H9 (cell line): ENCODE measurements at places on chromosomes 7 and 10. TPM values are rescaled to one million over a fixed set of nuclear protein-coding genes. Genes with fewer than 3 reads are reported as not detected.
A peak's percentile ranks its signal among the peaks of the same experiment; 100 is the strongest.

CRHR2 gene
- total RNA-seq, result 0.07 and 0.13 TPM in 2 replicates

INTS15 gene
- 41.9 and 42.9 TPM in 2 replicates for total RNA-seq

PITX3 gene
- total RNA-seq, result not detected in 2 replicates

GOLGA7B gene
- 0.02 and 0.04 TPM in 2 replicates for total RNA-seq

ANKRD1 gene
- total RNA-seq, result 0.11 and 0.13 TPM in 2 replicates

DNA sequence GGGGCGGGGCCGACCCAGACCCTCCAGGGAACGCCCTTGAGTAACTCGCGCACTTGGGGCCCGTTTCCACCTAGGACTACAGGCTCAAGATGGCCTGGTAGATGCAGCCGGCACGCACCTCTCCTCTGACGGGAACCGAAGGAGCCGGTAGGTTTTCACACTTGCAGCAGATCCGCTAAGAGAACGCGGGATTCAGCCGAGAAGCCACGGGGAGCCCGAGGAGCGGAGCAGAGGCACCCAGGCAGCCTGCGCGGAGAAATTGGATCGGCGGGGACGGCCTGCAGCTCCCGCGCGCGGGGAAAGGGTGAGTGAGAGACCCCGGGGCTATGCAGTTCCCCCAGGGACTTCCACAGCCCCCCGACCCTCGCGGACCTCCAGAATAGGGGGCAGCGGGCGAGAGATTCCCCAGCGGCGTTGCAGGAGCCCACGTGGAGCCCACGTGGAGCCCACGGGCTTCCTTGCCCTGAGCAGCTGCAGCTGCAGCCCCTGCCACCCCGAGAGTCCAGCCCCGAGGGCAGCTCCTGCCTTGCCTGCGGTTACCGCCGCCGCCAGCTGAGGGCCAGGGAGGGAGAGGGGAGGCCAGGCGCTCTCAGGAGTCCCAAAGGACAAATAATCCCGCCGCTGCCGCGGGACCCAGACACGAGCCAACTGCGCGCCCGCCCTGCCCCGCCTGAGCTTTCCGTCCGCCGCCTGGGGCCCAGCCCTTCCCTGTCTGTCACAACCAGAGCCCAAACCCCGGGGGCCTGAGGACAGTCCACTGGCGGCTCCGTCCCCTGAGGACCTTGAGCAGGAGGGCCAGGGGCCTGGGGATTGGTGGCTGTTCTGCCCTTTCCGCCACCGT is 13.1 kb downstream of the IFT22 start:
- peak; percentile 91 for DNase-seq

DNA sequence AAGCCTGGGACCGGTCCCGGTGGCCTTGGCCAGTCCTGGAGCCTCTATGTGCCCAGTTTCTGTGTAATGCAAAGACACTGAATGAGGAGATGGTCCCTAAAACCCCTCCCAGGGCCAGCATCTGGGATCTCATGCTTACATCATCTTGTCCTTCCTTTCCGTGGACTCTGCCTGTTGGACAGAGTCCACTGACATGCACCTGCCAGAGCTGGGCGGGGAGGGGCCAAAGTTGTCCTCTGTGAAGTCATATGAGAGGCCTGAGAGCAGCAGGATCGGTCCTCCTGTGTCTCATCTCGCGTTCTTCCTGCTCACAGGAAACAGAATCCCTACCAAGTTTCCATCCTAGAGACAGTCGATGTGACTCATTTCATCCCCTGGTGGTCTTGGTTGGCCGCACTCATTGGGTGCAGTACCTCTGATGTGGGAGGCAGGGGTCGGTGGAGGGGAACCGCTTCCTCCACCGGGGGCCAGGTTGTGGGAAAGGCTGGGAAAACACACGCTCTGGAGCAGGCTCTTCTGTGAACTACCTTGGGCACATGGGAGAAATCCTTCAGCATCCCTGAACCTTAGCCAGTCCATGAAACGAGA is 389.6 kb upstream of the PODXL start:
- DNase-seq, result no peak

- no peak for DNase-seq
These were observed 81.9 kb downstream of the NPTX2 start for GRCh38 chr7:98698976-98699375.

DNA sequence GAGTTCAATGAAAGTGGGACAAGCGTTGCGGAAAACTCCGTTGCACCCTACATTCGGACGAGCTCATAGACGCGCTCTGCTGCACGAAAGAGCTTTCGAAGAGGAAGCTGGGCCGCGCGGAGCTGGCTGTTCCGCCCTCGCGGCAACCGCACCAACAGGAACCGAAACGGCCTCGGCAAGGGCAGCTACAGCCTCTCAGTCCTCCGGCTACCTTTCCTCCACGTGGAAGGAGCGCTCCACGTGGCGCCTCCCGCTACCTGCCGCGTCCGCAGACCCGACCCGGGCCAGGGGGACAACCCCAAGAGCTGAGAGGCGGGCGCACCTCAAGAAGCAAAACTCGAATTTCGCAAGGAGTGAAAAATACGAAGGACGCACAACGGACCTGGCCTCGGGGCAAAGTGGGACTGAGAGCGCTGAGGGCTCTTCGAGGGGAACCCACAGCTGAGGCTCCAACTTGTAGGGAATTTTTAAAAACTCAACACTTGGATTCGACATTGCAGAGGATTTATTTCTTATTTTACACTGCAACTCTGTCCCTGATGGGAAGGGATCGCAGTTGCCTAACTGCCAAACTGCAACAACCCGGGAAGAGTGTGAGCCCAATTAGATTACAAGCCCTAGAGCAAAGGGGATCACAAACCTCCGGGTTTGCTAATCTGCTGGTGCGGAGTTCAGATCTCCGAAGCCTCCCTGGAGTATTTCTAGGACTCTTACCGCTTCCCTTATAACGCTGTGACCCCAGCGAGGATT is 1.4 kb downstream of the HPSE2 start:
- peak; percentile 64 for DNase-seq

DNA sequence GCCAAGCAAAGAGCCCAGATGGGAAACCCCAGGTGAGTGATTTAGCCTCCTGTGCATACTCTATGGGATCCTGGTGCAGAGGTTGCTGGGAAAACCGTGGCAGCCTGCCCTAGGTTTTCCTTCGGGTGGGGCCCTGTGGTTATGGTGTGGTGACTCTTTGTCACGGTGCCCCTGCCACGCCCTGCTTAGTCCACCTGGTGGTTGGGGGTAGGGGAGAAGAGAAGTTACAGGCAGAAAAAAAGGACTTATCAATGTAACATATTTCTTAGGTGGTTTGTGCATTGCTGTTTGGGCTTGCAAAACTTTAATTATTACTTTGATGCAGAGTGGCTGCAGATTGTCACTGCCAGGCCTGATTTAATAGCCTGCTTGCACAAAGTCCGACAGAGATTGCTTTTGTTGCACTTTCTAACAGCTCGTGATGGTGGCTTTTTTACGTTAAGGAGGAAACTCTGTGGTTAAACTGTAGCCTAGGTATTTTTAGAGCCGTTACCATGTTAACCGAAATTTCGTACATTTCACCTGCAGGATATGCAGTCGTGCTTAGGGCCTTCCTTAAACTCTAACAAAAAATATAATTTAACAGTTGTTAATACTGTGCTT is 197.4 kb downstream of the RNLS start:
- peak; percentile 25 for DNase-seq

- no peak for DNase-seq
These were observed 94.9 kb upstream of the DLX6 start for GRCh38 chr7:96910486-96910885.

GRCh38 chr7:48074204-48074654 is 14.8 kb upstream of the UPP1 start:
- DNase-seq, result no peak

DNA sequence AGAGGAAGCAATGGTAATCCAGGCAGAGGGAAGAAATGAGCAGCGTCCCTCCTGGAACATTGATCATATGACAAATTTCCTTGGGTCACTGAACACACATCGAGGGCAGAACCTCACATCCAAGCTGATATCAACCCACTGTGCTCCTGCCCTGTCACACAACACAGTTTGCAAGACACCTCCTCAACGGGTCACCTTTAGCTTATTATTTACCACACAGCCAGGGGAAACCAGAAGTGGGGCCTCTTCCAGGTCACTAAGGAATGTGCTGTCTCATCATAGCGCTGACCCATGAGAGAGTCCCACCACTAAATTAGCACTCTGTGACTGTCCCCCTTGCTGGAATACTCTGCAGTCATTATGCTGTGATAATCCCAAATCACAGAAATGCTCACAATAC is 69.7 kb upstream of the PPP1R3C start:
- DNase-seq, result no peak

GRCh38 chr10:24901686-24902399 is 50.6 kb downstream of the PRTFDC1 start:
- DNase-seq, result no peak

GRCh38 chr7:90574820-90575187 is 21.3 kb upstream of the CDK14 start:
- no peak for DNase-seq

DNA sequence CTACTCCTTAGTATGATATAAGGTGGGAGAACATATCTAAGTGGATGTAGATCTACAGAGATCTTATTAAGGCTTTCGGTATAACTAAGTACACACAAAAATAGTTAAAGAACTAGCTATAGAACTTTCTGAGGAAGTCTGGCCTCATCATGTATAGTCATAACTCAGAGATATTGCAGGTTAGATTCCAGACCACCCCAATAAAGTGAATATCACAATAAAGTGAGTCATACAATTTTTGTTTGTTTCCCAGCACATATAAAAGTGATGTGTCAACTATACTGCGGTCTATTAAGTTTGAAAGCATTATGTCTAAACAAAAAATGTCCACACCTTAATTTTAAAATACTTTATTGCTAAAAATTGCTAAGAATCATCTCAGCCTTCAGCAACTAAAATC is 24.7 kb upstream of the SEMA3A start:
- DNase-seq, result no peak

DNA sequence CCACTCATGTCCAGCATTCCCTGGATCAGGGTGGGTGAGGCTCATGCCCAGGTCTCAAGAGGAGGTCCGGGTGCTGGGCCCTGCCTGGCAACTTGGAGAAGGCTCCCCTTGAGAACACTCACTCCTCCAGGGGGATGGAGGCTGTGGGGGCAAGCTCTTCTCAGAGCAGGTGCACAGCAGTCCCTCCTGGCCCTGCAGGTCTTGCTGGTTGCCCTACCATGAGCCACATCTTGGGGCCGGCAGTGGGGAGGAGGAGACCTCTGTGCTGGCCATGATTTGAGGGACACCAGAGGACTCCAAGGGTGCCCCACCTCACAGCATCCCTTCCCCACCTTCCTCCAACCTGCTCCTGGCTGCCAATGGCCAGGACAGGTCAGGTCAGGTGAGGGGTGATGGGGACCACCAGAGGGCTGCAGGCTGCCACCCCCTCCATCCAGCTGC is 87.4 kb upstream of the RET start:
- DNase-seq, result no peak

DNA sequence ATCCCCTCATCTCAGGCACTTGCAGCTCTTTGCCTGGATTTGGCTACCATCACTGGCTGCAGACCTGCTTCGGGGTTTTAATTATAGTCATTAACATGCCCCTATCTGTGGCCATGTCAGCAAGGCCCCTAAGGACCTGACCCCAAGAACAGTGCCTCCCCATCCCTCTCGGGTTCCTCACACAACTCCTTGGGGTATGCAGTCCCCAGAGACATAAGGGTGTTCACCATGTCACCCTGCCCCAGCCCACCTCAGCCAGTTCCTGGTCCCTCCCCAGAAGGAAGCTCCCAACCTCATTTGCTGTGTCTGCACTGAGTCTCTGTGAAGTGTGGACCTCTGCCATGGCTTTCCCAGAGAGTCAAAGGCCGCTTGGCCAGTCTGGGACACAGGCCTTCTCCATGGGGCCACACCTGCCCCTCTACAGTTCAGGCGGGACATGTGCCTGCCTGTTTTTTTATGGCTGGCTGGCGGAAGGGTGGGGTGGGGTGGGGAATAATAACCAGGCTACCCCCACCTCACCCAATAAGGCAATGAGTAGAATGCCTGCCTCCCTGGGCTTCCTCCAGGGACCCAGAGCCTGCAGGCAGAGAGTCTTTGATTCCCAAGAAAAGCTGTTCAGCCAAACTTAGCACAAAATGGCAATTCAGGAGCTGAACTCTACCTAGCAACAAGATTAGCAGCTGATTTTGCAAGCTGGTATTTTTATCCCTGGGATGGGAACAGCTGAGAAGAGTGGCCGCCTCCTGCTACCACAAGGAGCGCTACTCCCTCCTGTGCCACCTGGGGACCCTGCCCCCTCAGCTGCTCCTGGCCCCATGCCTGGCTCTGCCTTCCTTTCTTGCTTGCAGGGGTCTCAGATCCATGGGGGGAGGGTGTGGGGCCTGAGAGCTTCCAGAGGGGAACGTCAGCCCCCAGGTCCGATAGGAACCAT is 23.7 kb upstream of the CAMK2B start:
- peak; percentile 75 for DNase-seq

DNA sequence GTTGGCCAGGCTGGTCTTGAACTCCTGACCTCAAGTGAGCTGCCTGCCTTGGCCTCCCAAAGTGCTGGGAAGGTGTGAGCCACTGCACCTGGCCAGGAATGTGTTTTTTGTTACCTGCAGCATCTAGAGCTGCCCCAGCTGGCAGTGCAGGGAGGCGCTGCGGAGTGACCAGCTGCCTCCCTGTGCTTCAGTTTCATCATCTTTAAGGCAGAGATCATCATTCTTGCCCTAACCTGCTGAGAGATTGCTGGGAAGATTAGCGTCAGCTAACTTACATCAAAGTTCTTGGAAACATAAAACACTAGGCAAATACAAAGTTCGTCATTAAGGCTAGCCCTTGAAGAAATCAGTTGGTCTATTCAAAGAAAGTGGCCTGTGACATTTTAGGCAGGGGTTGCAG is 2.3 kb downstream of the ZNF282 start:
- DNase-seq, result no peak

DNA sequence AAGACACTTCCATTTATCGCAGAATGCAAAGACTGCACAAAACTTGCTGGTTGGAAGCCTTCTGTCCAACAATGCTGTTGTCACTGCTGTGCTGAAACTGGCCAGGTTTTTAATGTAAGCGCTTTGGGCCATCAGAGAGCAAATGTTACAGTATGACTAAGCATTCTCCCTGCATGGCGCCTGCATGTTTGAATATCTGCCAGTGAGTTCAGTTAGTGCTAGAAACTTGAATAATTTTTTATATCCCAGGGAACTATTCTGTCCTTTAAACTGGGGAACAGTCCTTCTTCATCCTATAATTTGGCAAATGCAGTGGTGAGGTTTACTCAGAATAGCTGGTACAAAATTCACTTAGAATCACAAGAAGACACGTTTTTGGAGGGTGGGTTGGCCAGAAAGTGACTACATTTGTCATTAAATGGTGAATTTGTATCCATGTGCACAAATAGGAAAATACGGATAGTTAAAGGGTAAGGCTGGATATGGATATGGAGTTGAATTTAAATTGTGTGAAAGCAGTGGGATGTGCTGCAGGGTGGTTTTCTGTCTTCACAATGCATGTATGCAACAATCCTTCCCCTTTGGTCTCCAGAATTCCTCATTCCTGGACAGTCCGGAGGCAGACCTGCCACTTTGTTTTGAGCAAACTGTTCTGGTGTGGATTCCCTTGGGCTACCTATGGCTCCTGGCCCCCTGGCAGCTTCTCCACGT is 1.7 kb downstream of the ABCC2 start:
- DNase-seq, result no peak

GRCh38 chr7:141660259-141660658 is 41.7 kb downstream of the DENND11 start:
- DNase-seq, result no peak
